NCI-H345 (cell line): ENCODE measurements at places on chromosomes 13 and 19.
A peak's percentile ranks its signal among the peaks of the same experiment; 100 is the strongest.

DNA sequence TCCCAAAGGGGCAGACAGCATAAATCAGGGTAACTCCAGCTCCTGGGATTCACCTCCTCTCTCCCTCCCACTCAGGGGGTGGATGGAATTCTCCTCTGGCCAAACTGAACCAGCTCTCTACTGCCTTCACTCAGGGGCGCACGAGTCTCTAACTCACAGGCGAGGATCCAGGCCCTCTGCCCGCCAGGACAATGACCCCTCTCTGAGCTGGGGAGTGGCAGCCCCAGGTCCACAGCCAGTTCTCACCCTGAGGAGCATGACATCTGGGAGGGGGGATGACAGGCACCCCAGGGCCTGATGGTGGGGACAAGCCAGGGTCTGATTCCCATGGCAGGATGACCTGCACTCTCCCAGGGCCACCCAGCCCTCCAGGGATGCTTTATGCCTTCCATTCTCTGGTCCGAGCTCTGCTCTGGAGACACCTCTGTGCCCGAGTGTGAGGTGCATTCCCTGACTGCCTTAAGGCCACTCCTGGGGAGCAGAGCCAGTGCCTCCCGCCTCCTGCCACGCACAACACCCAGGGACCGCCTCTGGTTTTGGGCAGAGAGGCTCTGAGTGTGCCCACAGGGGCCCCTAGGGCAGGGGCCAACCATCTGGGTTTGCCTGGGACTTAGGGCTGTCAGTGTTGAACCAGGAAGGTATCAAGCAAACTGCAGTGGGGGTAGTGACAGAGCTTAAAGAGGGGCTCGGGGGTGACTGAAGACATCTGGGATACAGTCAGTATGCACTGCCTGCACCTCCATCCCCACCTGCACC, 66.2 kb downstream of the GNG7 start:
- no peak for DNase-seq

DNA sequence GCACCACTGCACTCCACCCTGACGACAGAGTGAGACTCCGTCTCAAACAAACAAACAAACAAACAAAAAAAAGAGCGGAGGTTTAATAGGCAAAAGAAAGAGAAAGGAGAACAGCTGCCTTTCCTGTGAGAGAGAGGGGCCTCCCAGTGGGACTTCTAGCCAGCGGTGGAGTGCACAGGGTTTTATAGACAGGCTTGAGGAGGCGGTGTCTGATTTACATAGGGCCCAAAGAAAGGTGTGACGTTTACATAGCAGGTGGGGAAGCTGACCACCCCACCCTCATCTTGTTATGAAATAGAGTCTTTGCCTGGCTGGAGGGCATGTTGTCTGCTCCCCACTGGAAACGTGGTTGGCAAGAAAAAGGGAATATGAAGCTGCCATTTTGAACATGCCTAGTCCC, 106.0 kb upstream of the CSNK1A1L start:
- DNase-seq = no peak

DNA sequence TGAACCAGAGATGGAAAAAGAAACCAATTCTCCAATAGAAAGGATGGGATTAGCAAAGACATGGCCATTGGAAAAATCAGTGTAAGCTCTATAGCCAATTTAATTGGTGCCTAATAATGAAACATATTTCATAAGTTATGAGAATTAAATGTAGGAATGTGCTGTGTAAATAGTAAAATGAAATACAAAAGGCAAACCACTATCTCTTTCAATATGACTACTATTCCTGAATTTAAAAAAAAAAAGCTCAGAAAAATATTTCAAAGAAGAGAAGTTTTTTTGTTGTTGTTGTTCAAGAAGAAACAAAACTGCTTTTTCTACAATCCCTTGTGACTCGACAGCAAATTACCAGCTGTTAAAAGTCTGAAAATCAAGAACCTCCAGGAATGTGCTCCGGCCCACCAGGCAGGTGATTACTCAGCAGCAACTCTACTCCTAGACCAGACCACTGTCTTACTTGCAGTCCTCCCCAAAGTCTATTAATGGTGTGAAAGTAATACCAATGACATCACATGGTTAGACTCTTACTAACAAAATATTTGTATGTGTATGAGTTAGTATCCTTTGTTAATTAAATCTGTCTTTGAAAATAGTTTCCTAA, 362.4 kb downstream of the KCTD12 start:
- no peak for DNase-seq

- no peak for DNase-seq
Observed at GRCh38 chr13:109728791-109729731, 57.3 kb downstream of the IRS2 start.

DNA sequence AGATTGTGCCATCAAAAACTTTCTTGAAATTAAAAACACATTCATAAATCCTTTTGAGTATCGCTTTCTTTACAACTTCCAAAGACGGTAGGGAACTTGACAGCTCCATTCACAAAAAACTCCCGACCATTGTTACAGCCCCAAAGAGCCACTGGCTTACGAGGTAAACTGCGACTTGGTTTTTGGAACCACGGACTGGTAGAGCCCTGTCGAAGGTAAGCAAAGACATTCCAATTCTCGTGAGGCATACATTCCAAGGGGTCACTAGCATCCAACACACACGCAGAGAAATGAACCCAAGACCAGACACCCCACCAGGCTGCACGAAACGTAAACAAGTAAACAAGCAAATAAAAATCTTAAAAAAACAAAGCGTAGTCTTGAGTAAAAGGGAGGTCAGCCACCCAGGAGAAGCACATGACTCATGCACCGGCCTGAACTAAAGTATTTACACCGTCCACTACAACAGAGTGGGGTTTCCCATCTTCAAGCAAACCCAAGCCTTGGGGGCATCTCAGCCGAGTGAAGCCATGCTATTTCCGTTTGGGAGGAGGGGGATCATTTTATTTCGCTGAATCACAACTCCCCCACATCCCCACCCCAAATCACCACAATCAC, 1.4 kb downstream of the BRD4 start:
- DNase-seq = no peak

GRCh38 chr19:18364826-18365528, 21.0 kb upstream of the GDF15 start:
- peak; percentile 66 for DNase-seq
